ENCODE measurements at places on chromosomes 6 and 20.
A peak's percentile ranks its signal among the peaks of the same experiment; 100 is the strongest.

DNA sequence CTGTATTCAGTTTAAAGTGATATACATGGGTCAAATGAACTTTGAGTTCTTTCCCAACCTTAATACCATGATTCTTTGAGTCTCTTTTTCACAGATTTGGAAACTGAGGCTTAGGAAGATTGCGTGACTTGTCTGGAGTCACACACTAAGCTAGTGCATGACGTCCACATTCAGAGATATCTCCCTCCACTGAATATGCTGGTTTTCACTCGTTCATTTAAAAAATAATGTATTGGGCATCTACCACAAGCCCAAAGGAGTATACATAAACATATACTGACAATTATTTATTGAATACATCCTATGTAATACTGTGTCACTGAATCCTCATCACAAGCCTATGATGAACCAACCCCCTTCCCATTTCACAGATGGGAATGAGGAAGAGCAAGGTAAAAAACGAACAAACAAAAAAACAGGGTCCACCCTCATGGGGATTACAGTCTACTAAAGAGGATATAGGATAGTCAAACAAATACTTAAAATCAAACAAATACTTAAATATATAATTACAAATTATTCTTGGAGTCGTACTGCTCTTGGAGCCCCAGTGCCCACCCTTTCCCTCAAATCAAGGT is 611 bp upstream of the TM9SF4 start:
- no peak for DNase-seq

DNA sequence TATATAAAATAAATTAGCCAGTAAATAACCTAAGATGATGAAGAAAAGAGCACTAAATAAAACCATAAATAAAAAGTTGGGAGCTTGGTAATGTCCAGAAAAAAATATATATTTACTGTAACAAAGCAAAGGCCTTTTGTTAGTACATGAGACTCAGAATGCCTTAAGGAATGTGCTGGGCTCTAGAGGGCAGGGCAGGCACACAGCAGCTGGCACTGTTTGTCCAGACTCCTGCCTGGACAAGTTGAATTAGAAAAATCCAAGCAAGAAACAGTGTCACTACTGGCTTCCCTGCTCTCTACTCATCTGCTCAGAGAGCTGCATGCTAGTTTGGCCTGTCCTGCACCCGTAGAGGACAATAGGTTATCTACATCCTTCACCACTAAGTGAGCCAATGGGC is 8.8 kb downstream of the DEFB129 start:
- no peak for DNase-seq

GRCh38 chr6:31728767-31729514 is at the start of gene DDAH2:
TSS of gene DDAH2 (minus strand) at chr6:31729299. CDS start at chr6:31729161, 138 bp downstream.
- DNase-seq: no peak

- DNase-seq: no peak
Observed at GRCh38 chr6:7249946-7250643, 62.9 kb downstream of the SSR1 start.

GRCh38 chr6:142443102-142443501 is 141.3 kb downstream of the ADGRG6 start:
- DNase-seq: no peak

DNA sequence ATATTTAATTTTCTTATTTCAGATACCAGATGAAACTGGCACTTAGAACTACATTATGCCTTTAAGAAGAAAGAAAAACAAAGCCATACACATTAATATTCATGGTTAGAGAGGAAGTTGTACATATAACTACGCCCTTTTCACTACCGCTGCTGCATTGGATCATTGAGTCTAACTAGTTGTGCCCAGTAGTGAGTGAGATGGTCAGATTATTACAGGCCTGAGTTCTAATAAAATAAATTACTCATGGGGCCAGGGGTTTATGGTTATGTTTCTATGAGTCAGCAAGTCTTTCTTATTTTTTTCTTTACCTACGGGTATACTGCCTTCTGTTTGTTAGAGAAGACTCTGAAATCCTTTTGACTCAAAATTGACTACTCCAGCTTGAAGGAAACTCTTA is 11.5 kb downstream of the RIOK1 start:
- no peak for DNase-seq

DNA sequence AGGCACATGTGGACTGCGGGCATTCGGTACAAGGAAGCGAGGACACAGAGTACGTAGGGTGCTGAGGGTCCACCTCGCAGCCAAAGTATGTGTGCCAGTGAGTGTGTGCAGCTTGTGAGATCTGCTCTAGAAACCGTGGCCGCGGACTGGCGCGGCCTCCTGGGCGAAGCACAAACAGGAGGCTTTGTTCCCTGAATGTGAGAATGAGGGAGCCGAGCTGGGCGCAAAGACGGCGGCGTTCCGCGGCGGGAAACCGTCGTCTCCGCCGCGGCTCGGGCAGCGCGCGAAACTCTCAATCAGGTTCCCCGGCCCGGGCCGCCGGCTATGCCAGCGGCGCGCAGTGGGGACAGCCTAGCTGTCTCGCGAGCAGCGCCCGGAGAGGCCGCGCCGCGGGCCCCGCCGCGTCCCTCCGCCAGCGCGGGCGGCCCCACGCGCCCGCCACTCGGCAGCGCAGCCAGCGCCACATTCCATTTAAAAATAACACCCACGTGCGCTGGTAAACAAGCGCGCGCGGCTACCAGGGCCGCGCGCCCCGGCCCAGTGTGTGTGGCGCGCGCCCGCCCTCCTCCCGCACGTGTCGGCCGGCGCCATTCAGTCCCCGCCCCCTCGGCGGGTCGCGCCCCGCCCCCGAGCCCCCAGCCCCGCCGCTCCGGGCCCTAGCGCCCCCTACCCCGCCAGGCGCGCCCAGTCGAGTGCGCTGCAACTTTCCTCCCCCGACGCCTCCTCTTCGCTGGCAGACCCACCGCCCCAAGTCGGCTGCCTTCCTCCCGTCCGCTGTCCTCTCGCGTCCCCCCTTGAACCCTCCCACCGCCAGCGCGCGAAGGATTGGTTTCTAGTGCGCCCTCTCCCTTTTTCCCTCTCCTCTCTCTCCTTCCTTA is 3.0 kb upstream of the FOXO3 start:
- peak; percentile 54 for DNase-seq

GRCh38 chr6:45212976-45213375 is 115.2 kb upstream of the RUNX2 start:
- DNase-seq: no peak

- DNase-seq: no peak
Observed at GRCh38 chr6:128007658-128008057, 106.8 kb upstream of the THEMIS start.

DNA sequence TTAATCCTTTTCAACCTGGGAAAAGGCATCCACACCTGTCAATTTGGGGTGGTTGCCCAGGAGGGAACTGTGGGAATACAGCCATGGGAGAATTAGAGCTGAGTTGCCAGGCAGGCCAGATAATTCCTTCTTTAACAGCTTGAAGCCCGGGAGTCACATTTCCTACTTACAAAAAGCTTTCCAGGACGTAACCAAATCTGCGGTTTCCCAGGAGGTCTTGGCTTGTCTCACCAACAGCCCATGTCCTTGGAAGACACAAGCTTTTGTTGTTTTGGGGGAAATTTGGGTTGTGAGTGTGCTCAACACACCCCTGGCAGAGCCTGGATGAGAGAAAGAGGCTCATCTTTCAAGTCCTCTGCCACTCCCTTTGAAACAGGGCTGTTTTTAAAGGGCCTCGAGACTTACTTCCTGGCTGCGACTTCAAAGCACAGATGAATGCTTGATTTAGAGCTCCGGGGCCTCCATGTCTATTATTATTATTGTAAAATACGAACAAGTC is 465.9 kb upstream of the BTBD3 start:
- no peak for DNase-seq
